ENCODE measurements at places on chromosomes 7 and 10.

GRCh38 chr10:12701696-12702095 lies 299.8 kb downstream of the CCDC3 start:
- no peak for DNase-seq

DNA sequence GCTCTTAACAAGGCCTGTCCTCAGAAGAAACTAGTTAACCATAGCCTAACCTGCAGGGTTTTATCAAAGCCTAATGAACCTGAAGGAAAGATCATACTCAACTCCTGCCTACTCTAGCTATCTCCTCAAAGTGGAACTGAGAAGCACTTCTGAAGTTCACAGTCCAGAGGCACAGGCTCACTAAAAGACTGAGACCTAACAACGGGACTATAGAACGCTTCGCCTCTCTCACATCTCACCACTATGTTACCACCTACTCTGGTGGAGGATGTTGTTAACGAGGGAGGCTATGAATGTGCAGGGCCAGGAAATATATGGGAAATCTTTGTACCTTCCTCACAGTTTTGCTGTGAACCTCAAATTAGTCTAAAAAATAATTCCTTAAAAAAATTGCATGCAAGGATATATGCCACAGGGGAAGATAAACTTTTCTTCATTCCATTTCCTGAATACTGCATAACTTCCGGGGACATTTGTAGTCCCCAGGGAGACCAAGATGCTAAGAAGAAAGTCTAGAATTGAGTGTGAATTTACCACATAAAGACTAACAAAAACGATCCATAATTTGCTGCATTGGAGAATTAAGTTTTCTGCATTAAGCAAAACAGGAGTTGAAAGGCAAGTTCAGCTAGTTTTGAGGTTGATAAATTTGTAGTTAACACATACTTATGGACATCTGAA lies 21.6 kb downstream of the LIPJ start:
- no peak for DNase-seq

DNA sequence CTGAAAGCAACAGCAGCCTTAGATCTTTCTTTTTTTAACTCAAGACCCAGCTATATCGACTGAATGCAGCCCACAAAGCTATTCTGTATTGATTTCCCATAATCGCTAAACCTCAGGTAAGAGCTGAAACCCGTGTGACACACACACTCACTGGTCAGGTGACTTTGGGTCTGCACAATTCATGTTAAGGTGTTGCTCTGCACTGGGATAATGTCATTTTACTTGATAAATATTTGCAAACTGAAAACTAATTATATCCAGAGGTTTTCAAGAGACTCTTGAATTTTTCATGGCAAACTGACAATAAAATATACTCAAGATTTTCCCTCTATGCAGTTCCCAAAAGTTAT lies 33.1 kb downstream of the SCRN1 start:
- no peak for DNase-seq

- DNase-seq: no peak
These were observed 71.0 kb downstream of the SEPTIN7 start for GRCh38 chr7:35871856-35872255.

- DNase-seq: no peak
These were observed 1.7 kb downstream of the STN1 start for GRCh38 chr10:103916254-103916653.

- DNase-seq: no peak
These were observed 554 bp downstream of the FRA10AC1 start for GRCh38 chr10:93701866-93702209.

DNA sequence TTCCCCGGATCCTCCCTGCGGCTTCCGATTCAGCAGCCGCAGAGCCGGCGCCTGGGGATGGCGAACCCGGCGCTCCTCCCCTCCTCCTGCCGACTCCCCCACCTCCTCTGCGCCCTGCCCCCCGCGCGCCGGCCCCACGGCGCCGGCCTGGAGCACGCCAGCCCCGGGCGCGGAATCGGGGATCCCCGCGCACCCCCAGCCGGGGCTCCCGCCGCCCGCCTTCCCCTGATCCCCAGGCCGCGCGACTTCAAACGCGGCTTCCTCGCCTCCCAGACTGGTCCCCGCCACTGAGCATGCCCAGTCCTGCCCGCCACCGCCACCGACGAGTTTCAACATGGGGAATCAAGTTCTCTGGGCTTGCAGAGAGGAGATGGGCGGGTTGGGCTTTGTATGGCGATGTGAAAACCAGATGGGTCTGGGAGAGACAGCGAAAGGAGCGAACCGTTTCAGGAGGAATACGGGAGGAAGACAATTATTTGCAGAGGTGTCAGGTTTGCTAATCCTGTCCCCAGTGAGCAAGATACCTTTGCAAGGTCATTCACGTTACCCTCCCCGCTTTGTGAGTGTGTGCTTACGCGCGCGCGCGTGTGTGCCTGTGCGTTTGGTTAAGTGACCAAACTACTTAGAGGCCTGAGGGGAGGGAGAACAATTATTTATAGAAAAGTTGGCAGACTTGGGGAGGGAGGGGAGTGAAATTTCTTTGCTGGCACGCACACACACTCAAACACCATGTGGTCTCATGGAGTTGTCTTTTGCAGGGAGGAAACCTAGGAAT lies at the start of gene PANK1:
Gene PANK1 (minus strand): TSS at position 276 of the 775 bp plus-strand sequence. CDS start 351 bp downstream, outside the sequence.
- peak; percentile 77 for DNase-seq

DNA sequence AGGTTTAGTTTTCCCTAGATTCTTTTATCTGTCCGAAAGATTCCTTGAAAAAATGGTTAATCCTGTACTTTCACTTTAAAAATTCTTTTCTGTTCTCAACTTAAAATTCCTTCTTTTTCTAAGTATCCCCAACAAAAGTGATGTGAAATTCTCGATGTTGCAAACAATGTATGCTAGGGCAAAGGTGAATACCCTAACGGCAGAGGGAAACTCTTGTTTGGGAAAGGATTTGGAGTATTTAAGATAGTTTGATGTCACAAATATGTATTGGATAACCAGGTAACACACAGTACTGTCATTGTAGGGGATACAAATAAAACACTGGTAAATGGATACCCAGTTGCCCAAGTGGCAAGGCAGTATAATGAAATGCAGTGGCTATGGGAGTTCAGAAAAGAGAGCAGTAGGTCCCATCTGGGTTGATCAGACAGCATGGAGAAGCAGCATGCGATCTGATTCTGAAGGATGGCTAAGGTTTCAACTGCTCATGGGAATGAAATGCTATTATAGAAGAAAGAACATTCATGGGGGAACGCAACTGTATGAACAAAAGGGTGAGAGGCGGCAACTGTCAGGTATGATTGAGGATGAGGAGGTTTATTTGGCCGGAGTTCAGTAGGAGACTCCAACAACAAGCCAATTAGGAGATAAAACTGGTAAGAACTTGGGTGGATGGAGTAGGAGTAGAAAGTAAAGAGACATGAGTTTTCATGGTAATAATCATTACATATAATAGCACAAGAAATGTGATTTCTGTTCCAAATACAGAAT lies 3.2 kb upstream of the EPC1 start:
- DNase-seq: no peak

GRCh38 chr7:35707422-35707821 lies 12.5 kb upstream of the HERPUD2 start:
- DNase-seq: no peak

All from amygdala (tissue), 56 donors.